Breast epithelium (tissue), 4 donors: ENCODE measurements at places on chromosomes 12 and 14.

DNA sequence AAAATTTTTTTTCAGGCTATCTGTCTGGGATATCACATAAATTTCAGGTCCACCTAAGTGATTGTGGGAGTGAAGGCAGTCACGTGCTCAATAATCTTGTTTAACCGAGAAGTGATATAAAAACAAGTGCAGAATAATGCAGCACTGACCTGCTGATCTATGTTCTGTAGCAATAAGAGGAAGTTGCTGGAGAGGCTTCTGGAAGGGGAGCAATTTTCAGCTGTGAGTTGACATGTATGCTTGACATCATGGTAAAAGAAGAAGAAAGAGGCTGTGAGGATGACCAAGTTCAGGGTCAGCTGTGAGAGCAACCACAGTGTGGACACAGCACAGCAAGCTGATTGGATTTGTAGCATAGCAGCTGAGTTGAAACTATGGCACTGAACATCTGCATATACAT, 172.0 kb upstream of the PELI2 start:
- DNase-seq = no peak

GRCh38 chr12:130557201-130557600, 158.9 kb downstream of the RIMBP2 start:
- no peak for DNase-seq

DNA sequence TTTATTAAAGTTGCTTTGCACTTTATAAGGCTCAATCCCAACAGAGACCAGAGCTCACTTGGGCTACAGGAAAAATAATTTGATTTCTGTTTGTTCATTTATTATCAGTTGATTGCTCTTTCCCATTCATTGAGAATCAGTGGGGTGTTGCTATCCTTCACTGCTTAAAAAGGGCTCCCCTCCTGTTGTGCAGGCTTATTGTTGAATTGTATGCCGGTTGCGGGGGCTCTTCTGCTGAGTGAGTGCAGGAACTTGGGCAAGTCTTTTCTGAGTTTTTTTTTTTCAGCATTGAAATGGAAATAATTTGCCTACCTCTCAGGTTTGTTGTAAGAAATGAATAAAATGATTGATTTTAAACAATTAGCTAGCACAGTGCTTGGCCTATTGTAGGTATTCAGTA, 32.6 kb downstream of the AKAP6 start:
- DNase-seq = no peak

- no peak for DNase-seq
Measured at GRCh38 chr12:23349564-23349963, 599.9 kb downstream of the SOX5 start.

DNA sequence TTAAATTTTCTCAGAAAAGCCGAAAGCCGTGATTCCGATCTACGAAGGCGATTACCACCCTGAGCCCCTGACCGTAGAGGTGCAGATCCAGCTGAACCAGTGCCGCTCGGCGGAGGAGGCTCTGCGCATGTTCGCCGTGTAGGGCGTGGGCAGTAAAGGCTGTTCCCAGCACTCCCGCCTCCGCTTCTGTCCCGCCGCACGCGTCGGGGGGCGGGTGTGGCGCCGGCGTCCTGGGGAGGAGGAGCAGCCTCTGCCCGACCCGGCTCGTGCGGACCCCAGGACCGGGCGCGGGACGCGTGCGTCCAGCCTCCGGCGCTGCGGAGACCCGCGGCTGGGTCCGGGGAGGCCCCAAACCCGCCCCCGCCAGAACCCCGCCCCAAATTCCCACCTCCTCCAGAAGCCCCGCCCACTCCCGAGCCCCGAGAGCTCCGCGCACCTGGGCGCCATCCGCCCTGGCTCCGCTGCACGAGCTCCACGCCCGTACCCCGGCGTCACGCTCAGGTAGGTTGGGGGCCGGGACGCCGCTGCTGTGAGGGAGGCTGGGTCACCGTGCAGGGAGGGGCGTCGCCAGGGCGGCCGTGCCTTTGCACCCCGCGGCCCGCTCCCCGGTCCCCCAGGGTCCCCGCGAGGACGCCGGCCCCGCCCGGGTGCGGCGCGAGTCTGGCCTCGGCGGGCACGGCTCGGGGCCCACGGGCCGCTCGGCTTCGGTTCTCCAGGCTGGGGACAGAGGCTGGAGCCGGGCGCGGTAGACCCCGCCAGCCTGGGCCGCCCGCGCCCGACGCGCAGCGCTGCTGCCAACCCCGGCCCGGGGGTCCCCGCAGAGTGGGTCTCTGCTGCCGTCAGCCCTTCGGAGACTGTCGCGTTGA, at the start of gene B3GNT4:
B3GNT4 (plus strand) TSS at position 409 of the 866 bp plus-strand sequence. CDS start 910 bp downstream, outside the sequence.
- no peak for DNase-seq

DNA sequence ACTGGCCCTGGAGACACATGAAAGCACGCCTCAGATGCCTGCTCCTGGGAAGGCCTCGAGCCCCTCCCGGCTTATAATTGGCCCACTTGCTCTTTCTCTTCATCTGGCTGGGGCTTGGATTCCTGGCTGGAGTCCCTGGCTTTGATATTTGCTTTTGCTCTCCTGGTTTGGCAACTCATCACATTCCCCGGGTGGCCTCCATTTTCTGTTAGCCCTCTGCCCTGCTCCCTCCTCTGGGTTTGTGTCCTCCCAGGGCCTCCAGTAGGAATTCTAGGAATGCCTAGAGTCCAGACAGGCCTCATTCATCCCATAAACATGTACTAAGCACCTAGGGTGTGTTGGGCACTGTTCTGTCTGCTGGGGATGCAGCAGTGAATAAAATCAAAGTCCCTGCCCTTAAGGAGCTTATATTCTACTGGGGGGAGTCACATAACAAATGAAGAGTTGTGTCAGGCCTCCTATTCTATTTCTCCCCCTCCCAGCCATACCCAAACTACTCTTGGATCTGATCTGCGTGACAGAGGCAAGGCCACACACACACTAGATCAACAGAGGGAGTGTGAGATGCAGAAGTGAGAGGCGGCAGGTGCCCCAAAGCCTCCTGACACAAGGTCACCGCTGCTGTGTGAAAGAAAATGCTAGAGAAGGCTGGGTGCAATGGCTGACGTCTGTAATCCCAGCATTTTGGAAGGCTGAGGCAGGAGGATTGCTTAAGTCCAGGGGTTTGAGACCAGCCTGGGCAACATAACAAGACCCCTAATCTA, 21.3 kb upstream of the TSPAN9 start:
- DNase-seq = no peak

DNA sequence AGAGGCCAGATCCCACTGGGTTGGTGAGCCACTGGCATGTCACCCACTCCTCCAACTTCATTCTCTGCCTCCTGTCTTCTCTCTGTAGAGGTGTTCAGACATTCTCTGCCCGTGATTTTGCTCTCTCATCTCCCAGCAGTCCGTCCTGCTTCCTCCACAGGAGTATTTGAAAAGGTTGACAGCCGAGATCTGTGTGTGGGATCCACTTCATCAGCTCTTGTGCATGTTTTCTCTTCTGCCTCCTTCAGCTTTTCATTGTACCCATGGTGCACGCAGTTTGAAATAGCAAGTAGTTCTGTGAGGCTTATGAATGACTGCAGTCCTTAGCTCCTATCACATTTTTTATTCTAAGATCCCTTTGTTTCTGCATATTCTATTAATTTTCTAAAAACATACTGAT, 34.8 kb downstream of the ZC3H14 start:
- no peak for DNase-seq

DNA sequence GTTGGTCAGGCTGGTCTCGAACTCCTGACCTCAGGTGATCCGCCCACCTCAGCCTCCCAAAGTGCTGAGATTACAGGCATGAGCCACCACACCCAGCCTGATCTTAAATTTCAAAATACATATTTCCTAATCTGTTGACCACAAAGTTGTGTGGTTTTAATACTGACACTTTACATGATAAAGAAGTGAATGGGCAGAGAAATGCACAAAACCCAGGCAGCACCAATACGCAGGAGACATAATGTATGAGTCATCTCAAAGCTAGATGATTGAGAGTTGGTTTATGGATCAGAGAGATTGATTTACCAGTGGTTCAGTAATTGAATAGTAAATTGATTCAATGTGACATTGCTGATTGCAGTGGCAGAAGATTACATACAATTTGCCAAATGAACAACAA, 19.2 kb upstream of the PPP2R5E start:
- no peak for DNase-seq

- no peak for DNase-seq
Measured at GRCh38 chr12:105102673-105103072, 4.9 kb upstream of the WASHC4 start.

GRCh38 chr12:67355428-67356379, 86.5 kb downstream of the CAND1 start:
- DNase-seq = no peak

DNA sequence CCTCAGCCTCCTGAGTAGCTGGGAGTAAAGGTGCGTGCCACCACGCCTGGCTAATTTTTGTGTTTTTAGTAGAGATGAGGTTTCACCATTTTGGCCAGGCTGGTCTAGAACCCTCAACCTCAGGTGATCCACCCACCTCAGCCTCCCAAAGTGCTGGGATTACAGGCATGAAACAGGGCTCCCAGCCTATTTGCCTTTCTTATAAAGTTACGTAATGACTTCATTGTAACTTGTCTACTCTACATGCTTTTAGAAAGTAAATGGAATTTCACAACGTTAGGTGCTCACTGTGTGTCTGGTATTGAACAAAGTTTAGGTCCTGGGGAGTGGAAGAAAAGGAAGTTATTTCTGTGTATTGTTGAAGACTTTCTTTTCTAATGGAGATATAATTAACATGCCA, 12.5 kb downstream of the CFAP251 start:
- no peak for DNase-seq
